ENCODE measurements at places on chromosomes 7 and 10.

- DNase-seq: no peak
Observed at GRCh38 chr7:158446706-158447105, 140.9 kb downstream of the PTPRN2 start.

DNA sequence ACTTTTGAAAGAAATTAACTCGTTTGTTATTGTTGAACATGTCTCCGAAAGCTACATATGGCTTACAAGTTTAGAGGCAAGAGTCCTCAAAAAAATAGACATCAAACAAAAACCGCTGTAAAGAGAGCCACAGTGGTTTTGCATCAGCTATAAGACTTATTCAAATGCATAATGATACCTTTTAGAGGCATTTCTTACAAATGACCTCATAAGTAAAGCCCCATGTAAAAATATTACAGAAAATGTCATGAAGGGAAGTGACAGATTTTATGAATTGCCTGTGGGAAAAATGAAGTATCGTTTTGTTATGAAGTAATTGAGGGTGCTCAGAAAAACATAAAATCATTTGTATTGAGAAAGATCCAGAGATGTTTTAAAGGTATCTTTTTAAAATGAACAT, 598.0 kb downstream of the NXPH1 start:
- DNase-seq: no peak

- DNase-seq: peak; percentile 56
Observed at GRCh38 chr7:14754631-14755030, 147.9 kb downstream of the DGKB start.

GRCh38 chr10:536935-537334, 152.5 kb downstream of the DIP2C start:
- DNase-seq: no peak

GRCh38 chr7:32158076-32158475, 87.9 kb upstream of the PDE1C start:
- DNase-seq: no peak

GRCh38 chr10:59177031-59177797, 771 bp downstream of the PHYHIPL start:
- DNase-seq: peak; percentile 83

DNA sequence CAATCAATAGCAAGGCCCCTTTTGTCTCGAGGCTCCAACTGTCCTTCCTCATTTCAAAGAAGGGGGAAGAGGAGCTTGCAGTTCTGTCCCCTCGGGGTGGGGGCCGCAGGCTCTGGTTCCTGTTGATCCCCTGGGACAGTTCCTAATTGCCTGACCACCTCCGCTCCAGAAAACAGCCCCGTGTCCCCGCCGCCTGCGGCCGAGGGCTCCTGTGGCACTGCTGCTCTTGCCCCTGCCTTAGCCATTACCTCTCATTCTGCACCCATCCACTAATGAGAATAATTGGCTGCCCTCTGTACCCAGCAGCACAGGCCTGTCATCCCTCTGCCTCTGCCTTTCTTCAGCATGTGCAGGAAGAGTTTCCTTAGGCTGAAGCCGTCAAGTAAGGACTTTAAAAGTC, 668.3 kb upstream of the FOXK1 start:
- no peak for DNase-seq

DNA sequence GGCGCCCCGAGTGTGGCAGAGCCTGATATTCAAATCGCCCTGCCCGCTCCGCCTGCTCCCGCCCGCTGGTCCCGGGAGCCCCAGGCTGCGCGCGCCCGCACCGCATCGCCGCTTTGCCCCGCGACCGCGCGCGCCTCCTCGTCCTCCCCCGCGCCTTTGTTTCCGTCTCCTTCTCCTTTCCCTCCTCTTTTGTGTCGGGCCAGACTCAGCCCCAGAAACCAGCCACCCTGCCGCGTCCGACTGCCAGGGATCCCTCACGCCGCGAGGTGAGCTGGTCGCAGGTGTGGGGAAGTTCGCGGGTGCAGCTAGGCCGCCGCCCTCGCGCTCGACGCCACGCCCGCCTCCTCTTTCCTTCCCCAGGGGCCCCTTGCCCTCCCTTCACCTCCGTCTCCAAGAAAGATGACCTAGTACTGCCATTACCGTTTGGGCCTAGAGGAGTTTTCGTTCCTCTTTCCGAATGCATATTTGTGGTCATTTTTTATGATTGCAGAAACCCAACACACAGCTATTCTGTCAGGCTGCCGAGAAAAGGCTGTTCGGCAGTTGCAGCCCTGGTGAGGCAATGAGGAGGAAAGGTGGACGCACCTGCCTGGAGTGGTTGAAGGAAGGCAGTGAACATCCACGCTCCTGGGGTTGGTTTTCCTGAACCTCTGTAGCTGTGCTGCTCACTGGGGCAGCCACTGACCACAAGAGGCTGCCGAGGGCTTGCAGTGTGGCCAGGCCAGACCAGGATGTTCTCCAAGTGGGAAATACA, 107.3 kb downstream of the SNX10 start:
- peak; percentile 22 for DNase-seq

GRCh38 chr10:98301664-98302319, 33.8 kb upstream of the LOXL4 start:
- DNase-seq: no peak

- no peak for DNase-seq
Observed at GRCh38 chr7:151867912-151868311, 9.0 kb downstream of the PRKAG2 start.

DNA sequence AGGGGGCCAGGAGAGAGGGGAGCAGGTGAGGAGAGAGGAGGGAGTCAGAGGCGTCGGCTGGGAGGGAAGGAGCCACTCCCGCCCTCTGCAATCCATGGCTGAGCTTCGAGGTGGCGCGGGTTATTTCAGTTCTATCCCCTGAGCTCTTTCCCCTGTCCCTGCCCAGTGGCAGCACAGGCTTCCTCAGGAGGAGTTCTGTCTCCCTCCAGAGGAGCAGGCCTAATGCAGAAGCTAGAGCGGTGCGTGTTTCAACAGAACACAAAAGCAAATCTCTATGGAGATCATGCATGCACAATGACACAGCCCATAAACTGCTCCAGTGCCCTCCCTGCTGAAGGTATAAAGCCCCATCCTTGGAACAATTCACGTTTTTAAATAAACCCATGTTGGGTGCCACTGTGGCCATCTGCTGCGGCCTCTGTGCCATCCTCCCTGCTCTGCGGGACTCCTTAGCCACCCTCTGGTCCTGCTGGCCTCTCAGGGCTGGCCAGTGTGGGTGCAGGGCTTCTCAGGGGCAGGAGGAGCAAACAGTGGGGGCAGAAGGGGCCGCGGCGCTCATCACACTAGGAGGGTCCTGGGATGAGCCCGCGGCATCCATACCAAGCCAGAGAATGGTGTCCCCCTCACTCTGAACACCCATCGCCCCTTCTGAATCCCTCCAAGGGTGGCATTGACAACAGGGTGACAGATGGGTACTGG, 192.6 kb upstream of the LYZL2 start:
- no peak for DNase-seq

DNA sequence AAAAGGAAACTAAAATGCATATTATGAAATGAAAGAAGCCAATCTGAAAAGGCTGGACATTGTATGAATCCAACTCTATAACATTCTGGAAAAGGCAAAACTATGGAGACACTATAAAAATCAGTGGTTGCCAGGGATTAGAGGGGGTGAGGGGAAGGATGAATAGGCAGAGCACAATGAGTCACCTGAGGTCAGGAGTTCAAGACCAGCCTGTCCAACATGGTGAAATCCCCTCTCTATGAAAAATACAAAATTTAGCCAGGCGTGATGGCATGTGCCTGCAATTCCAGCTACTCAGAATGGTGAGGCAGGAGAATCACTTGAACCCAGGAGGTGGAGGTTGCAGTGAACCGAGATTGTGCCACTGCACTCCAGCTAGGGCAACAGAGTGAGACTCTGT, 324.8 kb upstream of the PHYHIPL start:
- DNase-seq: peak; percentile 14

DNA sequence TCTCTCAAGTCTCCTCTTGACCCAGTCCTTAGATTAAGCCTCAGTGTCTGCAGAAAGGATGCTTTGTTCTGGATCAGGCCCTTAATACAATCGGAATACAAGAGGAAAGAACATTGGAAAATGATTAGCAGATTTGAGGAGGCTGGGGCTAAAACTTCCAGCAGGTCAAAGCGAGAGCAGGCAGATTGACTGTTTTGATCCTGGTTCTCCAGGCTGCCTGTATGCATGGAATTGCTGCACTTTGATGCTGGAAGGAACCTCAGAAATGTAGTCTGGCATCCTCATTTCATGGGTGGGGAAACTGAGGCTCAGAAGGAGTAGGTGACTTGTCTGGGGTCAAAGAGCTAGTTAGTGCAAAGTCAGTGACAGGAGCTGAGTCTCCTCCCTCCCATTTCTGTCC, 202.8 kb downstream of the EMX2 start:
- no peak for DNase-seq

- DNase-seq: no peak
Observed at GRCh38 chr10:114472877-114473253, 68.6 kb upstream of the AFAP1L2 start.

DNA sequence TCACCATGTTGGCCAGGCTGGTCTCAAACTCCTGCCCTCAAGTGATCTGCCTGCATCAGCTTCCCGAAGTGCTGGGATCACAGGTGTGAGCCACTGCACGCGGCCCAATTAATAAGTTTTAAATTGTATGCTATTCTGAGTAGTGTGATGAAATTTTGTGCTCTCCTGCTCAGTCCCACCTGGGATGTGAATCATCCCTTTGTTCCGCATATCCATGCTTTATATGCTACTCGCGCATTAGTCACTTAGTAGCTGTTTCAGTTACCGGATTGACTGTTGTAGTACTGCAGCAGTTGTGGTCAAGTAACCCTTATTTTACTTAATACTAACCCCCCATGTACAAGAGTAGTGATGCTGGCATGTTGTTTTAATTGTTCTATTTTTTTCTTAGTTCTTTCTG, 47.3 kb upstream of the OIT3 start:
- DNase-seq: peak; percentile 63

DNA sequence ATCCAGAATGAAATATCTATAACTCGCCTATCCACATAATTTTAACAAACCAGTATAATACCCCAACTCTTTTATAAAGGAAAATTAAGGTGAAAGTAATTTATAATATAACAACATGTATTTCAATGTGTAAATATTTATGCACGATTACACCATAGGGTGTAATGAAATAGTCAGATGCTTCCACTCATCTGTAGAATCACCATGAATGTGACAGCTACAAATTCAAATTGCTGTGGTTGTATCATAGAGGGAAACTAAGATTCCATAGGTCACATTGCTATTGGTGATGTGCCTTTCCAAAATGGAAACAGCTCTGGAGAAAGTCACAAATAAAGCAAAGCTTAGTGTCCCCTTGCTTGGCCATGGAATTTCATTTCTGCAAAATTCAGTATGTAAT, 95.7 kb downstream of the CPED1 start:
- peak; percentile 28 for DNase-seq

DNA sequence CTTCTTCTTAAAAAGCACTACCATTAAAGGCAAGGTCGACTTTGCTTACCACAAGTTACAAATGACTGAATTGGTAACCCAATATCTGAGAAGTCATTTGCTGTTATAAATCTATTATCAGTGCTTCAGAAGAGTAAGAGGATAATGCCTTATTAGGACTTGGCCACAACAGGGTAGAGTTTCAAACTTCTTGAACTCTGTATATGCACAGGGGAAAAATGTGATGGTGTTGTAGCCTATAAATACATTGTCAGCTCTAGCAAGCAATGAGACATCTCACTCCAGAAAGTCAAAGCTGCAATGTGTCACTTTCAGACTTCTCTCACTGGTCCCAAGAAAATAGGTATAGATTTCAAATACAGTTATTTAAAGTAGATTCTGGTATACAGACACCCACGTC, 9.3 kb downstream of the TFEC start:
- no peak for DNase-seq

- no peak for DNase-seq
Observed at GRCh38 chr10:123269017-123269552, 114.9 kb downstream of the BUB3 start.

DNA sequence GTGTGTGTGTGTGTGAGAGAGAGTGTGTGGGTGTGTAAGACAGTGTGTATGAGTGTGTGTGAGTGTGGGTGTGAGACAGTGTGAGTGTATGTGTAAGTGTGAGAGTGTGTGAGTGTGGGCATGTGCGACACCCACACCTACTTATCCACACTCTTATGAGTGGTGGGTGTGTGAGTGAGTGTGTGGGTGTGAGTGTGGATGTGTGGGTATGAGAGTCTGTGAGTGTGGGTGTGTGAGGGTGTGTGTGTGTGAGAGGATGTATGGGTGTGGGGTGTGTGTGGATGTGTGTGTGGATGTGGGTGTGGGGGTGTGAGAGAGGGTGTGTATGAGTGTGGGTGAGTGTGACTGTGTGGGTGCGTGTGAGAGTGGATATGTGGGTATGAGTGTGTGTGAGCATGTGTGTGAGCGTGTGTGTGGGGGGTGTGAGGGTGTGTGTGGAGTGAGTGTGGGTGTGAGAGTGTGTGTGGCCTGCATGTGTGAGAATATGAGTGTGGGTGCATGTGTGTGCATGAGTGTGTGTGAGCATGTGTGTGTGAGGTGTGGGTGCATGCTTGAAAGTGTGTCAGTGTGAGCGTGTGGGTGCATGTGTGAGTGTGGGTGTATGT, 15.1 kb downstream of the VWC2 start:
- no peak for DNase-seq

DNA sequence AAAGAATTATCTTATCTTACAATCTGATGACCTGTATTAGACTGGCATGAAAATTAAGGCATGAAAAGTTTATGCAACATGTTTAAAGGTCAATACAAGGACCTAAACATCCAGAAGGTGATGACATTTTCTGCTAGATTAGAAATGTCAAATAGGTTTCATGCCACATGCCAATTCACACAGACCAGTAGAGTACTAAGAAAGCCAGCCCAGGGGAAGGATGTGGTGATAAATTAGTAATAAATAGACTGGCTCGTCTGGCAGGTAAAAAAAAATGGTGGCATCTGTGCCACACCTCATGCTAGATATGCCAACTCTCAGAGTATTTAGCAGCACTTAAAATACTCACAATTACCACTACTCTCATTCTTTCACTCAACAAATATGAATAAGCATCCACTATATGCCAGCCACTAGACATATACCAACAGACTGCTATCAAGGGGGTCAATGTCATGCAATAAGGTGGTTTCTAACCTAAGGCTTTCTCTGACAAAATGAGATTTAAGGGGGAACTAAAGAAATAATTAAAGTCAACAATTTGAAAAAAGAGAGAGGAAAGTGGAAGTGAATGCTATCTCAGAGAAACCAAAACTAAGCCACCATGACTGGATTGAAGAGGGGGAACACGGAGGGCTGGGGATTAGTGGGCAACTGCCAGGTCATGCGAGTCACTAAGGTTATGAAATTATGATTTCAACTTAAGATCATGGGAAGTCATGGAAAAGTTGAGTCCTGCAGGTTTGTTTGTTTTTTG, 83.5 kb downstream of the SGMS1 start:
- no peak for DNase-seq

GRCh38 chr7:73345951-73346350, 18.0 kb downstream of the FKBP6 start:
- no peak for DNase-seq

- no peak for DNase-seq
Observed at GRCh38 chr7:85600395-85600794, 413.5 kb upstream of the SEMA3D start.

DNA sequence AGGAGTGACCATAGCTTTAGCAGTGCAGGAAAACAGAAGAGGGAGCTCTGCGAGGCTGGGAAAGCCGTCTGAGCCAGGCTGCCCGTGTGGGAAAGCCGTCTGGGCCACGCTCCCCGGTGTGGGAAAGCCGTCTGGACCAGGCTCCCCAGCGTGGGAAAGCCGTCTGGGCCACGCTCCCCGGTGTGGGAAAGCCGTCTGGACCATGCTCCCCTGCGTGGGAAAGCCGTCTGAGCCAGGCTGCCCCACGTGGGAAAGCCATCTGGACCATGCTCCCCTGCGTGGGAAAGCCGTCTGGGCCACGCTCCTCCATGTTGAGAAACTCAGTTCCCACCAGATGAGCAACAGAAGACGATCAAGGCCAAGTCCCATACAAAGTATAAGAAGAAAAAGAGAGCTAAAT, 101.8 kb downstream of the GALNT11 start:
- DNase-seq: no peak

- DNase-seq: no peak
Observed at GRCh38 chr10:112967200-112967599, 17.2 kb downstream of the TCF7L2 start.

Measured in fibroblast of pulmonary artery (primary cell).